Fibroblast of pulmonary artery (primary cell): ENCODE measurements at places on chromosomes 5 and 9.
A peak's percentile ranks its signal among the peaks of the same experiment; 100 is the strongest.

GRCh38 chr5:173972925-173973615 lies 15.9 kb upstream of the C5orf47 start:
- DNase-seq = peak; percentile 89

DNA sequence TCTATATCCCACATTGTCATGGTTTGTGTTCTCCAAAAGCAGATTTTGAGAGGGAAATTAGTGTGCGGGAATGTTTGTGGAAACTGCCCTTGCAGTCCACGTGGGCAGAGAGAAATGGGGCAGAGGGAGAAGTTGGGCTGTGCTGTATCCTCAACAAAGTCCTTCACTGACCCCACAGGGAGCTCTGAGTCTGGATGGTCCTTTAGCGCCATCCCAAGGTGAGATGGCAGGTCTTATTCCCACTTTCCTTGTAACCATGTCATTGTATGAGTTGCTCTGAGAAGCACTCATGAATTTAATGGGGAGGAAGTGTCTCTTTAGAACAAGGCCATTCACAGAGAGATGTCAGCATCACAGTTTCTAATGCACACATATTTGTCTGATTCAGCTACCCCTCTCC lies 127.1 kb downstream of the ANKRD18B start:
- DNase-seq = no peak

GRCh38 chr9:129802833-129803675 lies at the start of gene TOR1B:
TSS of gene TOR1B (plus strand) at chr9:129803184. CDS start at chr9:129803213, 29 bp downstream.
- DNase-seq = peak; percentile 93

- DNase-seq = no peak
Observed at GRCh38 chr9:88925481-88925880, 65.8 kb upstream of the S1PR3 start.

- no peak for DNase-seq
Observed at GRCh38 chr9:115945009-115945431, 208.6 kb upstream of the PAPPA start.

GRCh38 chr9:86099701-86100364 lies 475 bp upstream of the GOLM1 start:
- DNase-seq = peak; percentile 69

- no peak for DNase-seq
Observed at GRCh38 chr5:94361161-94361560, 257.2 kb downstream of the KIAA0825 start.

GRCh38 chr5:158737536-158738027 lies 362.1 kb downstream of the EBF1 start:
- no peak for DNase-seq

GRCh38 chr5:73339051-73339575 lies 109.5 kb downstream of the FOXD1 start:
- no peak for DNase-seq

- DNase-seq = peak; percentile 42
Observed at GRCh38 chr5:56852228-56853000, 37.1 kb downstream of the MAP3K1 start.

- DNase-seq = peak; percentile 18
Observed at GRCh38 chr9:79623799-79624721, 52.3 kb downstream of the TLE4 start.

DNA sequence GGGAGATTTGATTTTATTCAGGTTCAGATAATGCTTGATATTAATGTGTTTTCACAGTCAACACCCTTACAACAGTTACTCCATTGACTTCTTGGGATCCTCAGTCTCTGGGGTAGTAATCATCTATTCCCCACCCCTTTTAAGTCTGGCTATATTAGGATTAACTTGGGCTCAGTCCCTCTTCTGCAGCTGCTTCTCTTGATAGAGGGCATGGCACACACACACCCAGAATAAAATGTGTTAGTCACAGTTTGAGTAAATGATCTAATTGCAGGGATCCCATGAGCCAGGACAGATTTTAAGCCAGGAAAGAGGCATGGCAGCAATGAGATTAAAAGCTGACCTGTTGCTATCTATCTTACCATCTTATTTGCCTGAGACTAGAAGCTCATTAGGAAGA lies 53.7 kb upstream of the VLDLR start:
- DNase-seq = no peak

- DNase-seq = no peak
Observed at GRCh38 chr9:3629495-3629894, 103.7 kb upstream of the RFX3 start.

DNA sequence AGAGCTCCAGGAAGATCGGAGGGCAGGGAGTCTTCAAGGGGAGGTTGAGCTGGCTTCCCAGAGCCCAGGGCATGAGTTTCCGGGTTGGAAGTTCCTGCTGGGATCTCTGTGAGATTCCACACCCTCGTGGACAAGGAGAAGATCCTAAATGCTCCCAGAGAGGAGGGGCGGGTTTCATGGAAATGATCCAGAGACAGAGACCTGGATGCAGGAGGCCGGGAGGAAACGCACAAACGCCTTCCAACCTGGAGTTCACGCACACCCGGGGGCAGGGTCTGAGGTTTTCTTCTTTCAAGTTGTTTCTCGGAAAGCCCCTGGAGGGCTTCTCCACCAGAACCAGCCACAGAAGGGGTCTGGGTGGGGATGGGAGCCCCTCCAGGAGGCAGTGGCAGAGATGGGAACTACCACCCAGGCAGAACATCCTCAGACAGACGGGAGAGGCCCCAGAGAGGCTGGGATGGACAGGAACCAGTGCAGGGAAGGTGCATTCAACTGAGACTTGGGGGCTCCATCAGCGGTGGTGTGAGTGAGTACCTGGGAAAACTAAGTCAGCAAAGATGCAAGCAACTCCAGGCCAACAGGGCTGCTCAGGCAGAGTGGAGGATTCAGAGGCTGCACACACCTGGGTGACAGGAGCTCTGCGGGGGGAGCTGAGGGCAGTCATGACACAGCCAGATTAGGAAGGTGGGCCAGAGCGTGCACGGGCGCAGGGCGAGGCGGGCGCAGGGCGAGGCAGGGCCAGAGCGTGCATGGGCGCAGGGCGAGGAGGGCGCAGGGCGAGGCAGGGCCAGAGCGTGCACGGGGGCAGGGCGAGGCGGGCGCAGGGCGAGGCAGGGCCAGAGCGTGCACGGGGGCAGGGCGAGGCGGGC lies 52.1 kb upstream of the EXOC3 start:
- DNase-seq = no peak

- DNase-seq = no peak
Observed at GRCh38 chr9:79242489-79242888, 329.3 kb upstream of the TLE4 start.

DNA sequence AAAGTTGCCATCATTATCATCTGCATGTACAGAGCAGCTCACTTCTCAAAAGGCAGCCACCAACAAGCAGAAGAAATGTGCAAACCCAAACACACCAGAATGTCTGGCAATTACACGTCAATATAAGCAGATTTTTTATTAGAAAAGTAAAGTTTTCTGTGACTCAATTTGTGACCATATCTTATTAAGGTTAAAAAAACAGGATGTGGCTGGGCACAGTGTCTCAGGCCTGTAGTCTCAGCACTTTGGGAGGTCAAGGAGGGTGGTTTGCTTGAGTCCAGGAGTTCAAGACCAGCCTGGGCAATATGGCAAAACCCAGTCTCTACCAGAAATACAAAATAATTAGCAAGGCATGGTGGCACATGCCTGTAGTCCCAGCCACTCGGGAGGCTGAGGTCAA lies 176.7 kb downstream of the FANCC start:
- DNase-seq = no peak

- no peak for DNase-seq
Observed at GRCh38 chr5:6772886-6773285, 59.7 kb downstream of the TENT4A start.

GRCh38 chr5:38453506-38453905 lies 102.9 kb downstream of the LIFR start:
- DNase-seq = no peak
